ENCODE measurements at places on chromosomes 4 and X.

- DNase-seq, result no peak
Measured at GRCh38 chr4:9895333-9895705, 113.9 kb downstream of the DRD5 start.

DNA sequence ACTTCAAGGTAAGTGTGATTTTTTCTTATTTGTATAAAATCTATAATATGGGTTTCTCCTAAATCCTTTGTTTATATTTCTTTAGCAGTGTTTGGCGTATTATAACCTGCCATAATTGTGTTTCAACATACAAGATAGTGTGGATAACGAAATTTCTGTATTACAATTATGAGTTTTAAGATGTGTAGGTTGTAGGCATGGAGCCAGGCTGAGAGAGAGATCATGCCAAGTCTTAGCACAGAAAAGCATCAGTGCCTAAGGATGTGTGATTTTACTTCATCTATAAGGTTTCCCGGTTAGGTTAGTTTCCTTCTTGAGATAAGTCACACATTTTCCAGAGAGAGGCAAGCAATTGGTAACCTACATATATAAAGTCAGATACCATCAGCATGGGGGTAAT lies 161.2 kb downstream of the RAPGEF2 start:
- DNase-seq, result no peak

DNA sequence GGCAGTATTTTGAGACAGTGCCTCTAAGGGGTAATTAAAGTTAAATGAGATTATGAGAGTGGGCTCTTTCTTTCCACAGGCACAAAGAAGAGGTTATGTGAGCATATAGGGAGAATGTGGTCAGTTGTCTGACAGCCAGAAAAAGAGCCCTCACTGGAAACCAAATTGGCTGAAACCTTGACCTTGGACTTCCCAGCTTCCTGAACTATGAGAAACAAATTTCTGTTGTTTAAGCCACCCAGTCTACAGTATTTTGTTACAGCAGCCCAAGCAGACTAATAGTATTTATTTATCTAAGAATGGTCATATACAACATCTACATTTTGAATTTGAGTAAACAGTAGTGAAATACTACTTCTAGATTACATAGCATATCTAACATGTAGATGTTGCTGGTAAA lies 473.8 kb downstream of the IL15 start:
- no peak for DNase-seq

- no peak for DNase-seq
Measured at GRCh38 chr4:174086829-174087799, 196.4 kb downstream of the FBXO8 start.

DNA sequence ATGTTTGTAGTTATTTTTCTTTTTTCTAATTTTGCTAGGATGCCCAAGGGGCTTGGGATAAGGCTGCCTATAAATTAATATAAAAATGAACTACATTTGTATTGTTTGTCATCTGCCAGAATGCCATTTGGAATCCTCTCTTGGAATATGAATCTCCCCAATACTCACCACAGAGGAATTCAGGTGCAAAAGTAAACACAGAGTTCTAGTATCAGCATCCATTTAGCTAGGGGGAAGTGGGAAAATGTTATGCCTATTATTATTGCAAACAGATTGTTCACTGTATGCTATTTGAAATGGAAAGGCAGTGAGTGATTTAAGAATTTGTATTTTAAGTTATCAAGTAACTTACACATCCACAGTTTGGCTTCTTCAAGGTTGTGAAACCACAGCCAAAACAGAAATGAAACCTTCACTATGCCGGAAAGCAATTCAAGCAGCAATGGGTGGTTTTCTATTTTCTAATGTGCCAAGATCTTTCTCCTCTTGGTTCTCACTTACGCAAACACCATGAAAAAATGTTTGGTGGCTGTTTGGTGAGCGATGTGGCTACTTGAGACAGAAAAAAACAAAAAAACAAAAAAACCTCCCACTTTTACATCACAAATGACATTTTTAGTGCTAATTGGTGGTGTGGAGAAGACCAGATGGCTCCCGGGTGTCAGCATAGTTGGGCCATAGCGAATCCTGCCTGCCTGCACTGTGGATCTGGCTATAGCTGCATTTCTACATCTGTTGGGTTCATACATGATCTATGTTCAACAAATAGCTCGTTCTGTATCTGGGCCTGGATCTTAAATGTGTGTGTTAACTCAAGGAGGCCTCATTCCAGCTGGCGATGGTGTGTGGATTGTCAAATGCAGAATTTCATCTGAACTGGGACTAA lies 200.8 kb upstream of the GIMD1 start:
- DNase-seq, result no peak

- DNase-seq, result no peak
Measured at GRCh38 chr4:168357941-168358340, 39.4 kb upstream of the DDX60 start.

- DNase-seq, result no peak
Measured at GRCh38 chrX:45849261-45849862, 648.7 kb upstream of the DIPK2B start.

GRCh38 chr4:140027101-140027500 lies 126.9 kb downstream of the MAML3 start:
- no peak for DNase-seq

DNA sequence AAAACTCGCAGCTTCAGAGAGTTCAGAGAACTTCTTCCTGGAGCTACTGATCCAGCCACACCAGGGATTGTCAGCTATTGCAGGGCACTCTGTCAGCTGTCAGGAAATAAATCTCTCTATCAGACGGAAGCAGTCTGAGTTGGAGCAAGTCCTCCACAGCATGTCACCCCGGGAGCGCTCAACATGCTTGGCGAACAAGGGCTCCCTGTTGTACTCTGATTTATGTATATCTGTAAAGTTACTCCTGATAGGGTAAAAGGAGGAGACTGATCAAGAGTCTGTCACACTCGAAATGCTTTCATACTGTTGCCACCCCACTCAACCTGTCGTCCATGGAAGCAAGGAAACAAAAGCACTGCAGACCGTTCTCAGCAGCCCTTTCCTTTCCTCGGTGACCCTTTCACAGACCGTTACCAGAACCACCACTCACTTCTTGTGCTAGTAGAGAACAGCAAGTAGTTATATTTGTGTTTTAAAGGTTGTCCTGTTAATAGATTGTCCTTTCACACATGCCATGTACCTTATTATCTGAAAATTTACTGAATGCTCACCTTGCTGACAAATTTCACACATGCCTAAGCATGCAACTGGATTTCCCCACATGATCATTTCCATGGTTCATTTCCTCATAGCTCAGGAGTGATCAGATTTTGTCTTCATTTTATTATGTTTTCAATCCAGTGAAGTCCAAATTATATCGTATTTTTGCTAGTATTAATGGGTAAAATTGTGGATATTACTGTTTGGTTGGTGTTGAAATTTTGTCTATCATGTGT lies 2108.9 kb upstream of the TENM3 start:
- DNase-seq, result no peak

DNA sequence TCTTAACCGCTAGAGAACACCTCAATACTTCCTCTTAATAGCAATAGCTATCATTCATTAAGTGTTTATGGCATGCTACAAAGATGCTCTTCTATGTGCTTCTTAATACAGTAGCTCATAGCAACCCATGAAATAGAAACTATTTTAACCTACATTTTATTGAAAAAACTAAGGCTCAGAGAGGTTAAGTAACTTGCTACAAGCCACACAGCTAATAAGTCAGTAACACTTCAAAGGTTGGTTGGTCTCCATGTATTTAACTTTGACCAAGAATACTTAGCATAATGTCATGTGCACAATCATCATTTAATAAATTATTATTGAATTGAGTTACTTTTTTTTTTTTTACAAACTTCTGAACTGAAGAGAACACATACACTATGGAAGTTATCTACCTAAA lies 36.1 kb downstream of the IL13RA1 start:
- DNase-seq, result no peak

GRCh38 chr4:152640058-152640921 lies 39.5 kb downstream of the TMEM154 start:
- no peak for DNase-seq
